NK-92 treated with Interleukin-12 subunit alpha and Interleukin-12 subunit beta, amount 100 ng/mL, for 24 hours (cell line): ENCODE measurements at places on chromosomes 12 and 14.

- no peak for DNase-seq
These were observed 21.3 kb downstream of the GPR68 start for GRCh38 chr14:91223028-91223783.

DNA sequence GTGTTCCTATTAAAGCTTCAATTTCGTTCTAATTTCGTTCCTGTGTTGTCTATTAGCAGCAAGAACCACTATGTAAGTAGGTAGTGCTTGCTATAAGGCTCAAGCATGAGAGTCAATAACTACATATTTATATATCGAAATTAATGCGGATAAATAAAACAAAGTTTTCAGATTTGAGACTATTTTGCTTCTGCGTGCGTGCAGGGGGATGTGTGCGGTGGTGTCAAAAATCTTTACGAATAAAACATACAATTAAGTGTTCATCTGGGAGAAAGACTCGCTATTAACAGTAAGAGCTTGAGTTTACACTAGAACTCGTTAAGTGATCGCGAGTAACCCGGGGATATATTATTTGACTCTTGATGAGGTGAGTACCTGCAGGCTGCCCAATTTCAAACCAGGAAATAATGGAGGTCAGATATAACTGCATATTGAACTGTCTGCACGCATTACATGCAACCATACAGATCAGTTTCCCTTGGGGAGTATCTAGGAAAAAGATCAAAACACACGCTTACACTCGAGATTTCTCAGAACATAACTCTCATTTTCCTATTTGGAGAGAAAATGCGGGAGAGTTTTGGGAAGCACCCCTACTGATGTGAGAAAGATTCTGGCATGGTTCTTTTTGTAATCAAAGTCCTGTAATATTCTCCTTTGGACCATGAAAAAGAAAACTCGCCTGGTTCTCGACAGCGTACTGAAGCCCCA lies 813 bp downstream of the TWF1 start:
- DNase-seq: no peak

DNA sequence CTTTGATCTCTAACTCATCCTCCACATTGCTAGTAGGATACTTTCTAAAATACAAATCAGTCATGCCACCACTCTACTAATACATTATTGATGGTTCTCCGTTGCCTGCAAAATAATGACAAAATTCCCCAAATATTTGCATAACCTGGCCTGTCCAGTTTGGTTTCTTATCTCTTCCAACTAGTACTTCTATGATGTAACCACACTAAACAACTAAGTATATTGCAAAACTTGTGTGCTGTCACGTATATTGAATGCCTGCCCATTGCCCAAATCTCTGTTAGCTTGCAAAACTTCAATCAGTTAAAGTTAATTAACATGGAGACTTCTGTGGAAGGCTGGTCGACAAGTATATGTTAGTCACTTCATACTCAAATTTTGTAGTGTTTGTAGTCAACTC lies 6.5 kb downstream of the OR6C74 start:
- DNase-seq: no peak

GRCh38 chr12:130880411-130880885 lies 8.6 kb downstream of the RAN start:
- no peak for DNase-seq

GRCh38 chr14:101480022-101480746 lies 81.1 kb upstream of the DIO3 start:
- DNase-seq: no peak

DNA sequence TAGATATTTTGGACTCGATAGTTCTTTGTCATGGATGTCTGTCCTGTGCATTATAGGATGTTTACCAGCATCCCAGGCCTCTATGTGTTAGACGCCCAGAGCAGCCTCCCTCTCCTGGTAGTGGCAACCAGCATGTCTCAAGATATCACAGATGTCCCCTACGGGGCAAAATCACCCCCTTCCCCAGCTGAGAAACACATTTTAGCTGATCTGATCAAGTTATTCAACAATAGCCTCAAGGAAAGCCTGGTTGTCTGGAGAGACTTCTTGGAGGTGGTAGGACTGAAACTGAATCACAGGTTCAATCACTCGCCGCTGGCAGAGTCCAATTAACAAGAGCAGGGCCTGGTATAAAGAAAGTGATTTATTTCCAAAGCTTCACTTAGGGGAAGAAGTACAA lies 17.6 kb downstream of the BDKRB1 start:
- DNase-seq: no peak

DNA sequence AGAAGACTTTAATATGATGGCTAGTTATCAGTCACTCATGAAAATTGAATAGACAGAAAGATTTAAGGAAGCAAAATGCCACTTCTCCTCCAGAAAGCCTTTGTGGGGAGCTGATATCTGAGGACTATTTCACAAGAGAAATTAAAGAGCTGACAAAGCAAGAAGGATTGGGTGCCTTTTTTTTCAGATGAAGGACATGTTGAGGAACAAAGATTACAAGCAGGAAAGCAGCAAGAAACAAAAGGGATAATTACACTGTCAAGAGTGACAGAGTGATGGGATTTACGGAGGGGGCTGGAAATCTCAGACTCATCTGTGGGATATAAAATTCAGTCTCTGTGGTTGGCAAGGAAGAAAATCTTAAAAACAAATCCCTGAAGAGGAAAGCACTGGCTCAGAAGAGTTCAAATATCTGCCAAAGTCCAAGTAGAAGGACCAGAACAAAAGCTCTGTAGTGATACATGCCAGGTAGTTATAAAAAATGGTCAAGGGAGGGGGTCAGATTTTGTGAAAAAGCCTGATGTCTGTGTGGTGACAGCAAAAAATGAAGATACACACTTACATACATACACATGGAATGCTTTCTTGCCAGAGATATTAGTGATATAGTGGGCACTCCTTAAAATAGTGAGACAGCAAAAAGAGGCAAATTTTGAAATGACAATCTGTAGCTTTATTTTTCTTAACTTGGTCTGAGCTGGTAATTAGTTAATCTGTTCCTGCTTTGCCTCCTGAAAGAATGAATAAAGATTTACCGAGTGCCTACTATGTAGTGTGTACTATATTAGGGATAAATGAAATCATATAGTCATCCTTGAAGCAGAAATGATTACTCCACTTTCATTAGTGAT lies 62.9 kb downstream of the EPS8 start:
- no peak for DNase-seq

DNA sequence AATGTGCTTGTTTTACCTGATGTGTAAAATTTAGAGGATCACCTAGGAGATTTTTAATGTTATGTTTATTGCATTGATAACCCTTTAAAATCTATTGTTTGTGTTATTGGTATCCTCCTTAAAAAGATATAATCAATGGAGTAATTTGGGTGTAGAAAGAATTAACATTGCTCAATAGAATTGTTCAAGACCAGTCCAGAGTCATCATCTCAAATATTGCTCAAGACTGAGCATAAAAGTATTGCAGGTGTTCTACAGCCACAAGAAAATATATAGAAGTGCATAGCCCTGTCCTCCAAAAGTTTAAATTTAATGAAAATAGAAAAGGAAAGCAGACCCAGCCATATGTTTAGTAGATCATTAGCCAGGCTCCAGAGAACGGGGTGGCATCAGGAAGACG lies 102.5 kb upstream of the ARID2 start:
- no peak for DNase-seq

DNA sequence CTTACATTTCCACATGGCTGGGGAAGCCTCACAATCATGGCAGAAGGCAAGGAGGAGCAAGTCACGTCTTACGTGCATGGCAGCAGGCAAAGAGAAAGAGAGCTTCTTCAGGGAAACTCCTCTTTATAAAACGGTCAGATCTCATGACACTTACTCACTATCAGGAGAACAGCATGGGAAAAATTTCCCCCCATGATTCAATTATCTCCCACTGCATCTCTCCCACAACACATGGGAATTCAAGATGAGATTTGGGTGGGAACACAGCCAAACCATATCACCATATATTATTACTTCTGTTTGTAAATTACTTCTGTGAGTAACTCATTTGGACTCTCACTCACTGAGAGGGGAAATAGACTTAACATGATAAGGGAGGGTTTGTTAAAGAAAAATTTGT lies 1496.8 kb upstream of the TMEM132C start:
- DNase-seq: no peak

DNA sequence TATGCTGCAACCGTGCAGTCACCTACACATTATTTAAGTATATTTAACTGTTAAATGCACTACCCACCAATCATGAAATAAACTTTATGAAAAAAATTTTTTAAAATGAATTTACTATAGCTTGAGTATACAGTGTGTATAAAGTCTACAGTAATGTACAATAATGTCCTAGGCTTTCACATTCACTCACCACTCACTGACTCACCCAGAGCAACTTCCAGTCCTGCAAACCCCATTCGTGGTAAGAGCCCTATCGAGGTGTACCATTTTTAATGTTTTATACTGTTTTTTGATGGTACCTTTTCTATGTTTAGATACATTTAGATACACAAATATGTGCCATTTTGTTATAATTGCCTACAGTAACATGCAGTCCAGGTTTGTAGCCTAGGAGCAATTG lies 48.1 kb downstream of the KLRG1 start:
- DNase-seq: no peak

DNA sequence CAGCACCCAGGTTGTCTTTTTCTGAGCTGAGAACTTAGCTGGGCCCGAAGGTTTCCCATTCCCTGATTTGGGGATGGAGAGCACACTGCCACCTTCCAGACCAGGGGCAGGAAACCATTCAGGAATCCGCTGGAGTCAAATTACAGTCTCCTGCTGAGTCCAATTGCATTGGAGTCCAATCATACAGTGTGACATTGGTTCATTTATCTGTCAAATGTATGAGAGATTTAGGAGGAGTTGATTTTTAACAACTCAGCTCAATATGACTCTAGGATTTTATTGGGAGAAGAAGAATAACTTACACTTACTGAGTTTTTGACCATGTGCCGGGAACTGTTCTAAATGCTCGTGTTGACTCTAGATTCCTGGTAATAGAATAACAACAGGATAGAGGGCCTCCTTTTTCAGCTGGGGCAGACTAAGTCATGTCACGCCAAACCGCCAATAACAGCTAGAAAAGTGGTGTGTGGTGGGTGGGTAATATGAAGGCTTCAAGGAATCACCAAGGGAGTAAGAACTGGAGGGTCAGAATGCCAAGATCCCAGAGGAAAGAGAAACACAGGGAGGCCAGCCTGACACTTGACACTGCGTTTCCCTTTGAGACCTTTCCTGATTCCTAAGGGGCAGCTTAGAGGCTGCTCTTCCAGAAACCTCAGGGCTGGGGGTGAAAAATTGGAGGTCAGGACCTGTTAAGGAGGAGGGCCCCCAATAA lies 11.5 kb downstream of the SYNDIG1L start:
- no peak for DNase-seq

DNA sequence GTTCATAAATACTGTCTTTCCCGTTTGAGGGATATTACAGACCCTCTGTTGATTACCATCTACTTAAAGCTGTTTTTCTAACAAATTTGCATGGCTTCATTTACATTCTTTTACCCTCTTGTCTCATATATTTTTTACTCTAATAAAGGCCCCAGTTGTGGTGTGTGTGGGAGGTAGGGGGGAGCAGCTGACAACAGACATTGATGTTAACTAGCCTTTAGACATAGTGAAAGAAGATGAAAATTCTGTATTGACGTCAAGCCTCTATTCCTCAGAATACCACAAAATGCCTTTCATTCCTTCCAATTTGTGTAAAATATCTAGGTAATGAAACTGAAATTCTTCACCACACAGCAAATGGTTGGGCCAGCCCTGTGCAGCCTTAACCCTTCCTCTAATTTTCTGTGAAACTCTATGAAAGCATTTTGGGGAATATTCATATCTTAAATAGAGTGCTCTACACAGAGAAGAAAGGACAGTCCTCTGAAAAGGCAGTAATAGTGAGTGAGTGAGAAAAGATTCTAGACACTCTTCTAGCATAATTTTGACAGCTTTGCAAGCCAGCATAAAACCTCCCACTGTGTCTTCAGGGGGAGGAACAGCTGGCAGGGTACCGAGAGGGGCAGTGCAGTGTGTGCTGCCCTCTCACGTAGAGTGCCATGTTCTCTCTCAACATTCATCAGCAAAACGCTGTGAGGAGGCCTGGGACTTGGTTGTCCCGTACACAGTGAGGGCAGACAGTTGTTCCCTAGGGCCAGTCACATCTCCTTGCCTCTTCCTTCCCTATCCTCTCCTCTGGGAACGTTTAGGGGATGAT lies 20.1 kb upstream of the CERS5 start:
- no peak for DNase-seq

- DNase-seq: peak; percentile 31
These were observed 43.2 kb upstream of the BCL11B start for GRCh38 chr14:99315197-99315596.

- DNase-seq: no peak
These were observed 166.4 kb downstream of the DUSP6 start for GRCh38 chr12:89185889-89186288.

- no peak for DNase-seq
These were observed 1.5 kb upstream of the STAT6 start for GRCh38 chr12:57112492-57113294.

DNA sequence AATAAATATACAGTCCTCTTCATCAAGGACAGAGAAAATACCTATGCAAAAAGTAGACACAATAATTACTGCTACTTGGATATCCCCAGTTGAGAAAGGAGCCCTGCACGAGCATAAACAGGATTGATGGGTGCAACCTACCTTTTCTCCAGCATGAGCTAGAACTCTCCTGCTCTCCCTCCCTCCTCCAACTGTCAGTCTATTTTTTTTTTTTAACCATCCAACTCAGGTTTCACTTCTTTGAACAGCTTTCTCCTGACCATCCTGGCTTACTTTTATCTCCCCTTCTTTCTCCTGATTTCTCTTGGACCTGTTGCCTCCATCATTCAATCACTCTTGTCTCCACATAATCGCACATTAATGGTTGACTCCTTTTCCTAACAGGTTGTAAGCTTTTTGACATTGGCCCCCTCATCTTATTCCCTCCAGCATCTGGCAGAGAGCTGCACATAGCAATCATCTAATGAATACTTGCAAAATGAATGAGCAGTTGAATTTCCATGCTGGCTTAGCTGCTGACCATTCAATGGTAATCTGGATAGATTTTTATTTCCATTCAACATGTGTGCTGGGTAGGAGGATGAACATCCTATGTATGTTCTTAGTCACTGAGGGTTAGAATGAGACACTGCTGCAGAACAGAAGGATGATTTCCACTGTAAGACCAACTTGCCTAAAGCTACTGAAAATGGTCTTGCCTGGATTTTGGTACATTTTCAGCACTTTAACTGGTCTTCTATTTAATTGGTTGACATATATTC lies 24.4 kb downstream of the MYBPC1 start:
- no peak for DNase-seq

- DNase-seq: no peak
These were observed 1.2 kb downstream of the GLT8D2 start for GRCh38 chr12:104048811-104049210.

GRCh38 chr12:100164153-100164704 lies 21.6 kb upstream of the BLTP3B start:
- DNase-seq: no peak

GRCh38 chr12:101855364-101855884 lies 22.0 kb upstream of the DRAM1 start:
- DNase-seq: no peak
